Amniotic stem cell (primary cell): ENCODE measurements at places on chromosomes 3 and 15.
A peak's percentile ranks its signal among the peaks of the same experiment; 100 is the strongest.

- DNase-seq, result no peak
Measured at GRCh38 chr15:32701863-32702262, 15.9 kb upstream of the GREM1 start.

GRCh38 chr3:52433328-52433995 is 11.4 kb downstream of the SEMA3G start:
- no peak for DNase-seq

DNA sequence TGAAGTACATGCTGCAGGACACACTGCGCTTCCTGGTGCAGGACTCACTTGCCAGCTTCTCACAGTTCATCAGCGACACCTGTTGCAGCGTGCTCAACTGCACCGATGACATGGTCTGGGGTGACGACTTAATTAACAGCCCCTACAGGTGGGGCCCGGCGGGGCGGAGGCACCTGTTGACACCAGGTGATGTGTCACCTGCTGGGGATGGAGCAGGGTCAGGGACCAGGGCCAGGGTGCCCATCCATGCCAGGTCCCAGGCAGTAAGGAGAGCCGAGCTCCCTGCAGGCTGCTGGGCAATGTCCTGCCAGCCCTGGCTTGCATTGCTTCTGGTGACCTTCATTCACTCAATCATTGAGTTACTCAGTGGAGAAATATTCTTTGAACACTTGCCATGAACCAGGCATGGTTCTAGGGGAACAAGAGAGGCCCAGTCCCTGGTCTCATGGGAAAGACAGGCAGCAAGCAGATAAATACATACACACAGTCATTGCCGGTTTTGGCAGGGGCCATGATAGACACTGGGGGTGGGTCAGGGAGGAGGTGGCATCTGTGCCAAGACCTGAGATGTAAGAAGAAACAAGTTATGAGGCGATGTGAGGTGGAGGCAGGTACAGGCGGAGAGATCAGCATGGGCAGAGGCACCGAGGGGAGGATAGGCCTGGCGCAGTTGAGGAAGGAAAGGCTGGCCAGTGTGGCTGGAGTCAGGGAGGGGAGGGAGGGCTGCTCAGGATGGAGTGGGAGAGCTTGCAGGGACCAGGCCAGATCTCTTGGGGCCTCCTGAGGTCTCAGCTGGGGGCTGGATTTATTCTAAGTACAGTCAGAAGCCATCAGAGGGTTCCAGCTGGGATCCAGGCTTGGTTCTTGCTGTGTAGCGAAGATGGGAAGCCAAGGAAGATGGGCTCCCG is 30.8 kb downstream of the DNAH1 start:
- no peak for DNase-seq

DNA sequence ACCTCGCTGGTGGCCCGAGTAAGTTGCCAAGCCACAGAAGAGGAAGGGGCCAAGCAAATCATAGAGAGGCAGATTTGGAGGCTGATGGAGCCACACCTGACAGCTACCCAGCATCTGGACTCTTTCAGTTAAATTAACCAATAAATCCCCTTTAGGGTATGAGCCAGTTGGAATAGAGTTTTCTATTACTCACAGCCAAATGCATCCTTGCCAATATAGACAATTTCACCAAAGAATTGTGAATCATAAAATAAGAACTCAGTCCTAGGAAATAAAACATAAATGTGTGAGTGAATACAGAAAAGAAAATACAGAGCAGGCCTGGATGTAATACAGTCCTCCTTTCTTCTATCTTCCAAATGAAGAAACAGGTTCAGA is 161.6 kb upstream of the ANKRD28 start:
- DNase-seq, result peak; percentile 26

- no peak for DNase-seq
Measured at GRCh38 chr3:144429719-144430121, 458.1 kb downstream of the DIPK2A start.

- no peak for DNase-seq
Measured at GRCh38 chr3:17372362-17373210, 369.8 kb downstream of the TBC1D5 start.

DNA sequence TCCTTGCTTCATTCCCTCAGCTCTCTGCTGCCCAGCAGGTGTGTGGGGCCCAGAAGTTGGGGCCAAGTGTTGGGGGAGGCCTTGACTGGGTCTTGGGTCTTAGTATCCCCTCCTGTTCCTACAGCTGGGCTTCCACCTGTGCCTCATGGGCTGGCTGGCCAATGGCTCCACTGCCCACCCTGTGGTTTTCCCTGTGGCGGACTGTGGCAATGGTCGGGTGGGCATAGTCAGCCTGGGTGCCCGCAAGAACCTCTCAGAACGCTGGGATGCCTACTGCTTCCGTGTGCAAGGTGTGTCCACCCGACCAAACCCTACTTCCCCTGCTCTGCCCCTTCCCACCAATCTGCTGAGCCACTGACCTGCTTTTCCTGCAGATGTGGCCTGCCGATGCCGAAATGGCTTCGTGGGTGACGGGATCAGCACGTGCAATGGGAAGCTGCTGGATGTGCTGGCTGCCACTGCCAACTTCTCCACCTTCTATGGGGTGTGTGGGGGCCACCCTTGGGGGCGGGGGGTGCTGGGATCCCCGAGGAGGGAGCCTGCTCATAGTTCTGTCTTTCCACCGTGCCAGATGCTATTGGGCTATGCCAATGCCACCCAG is 10.9 kb downstream of the NT5DC2 start:
- no peak for DNase-seq

GRCh38 chr3:137642831-137643230 is 121.3 kb upstream of the SOX14 start:
- no peak for DNase-seq

DNA sequence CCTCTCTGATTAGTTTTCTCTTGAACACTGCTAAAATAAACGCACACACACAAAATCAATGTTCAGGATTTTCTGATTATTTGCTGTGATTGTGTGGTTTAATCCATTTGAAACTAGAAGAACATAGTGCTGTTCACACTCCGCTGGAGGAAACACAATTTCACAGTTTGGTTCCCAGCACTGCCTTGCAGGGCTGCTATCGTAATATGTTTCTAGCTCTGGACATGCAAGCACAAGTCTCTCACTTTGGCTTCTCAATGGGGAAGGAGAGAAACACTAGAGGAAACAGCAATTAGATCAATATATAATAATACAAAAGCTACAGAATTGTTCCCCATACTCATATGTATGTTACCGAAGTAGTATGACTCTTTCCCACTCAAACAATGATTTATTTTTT is 299.5 kb downstream of the NSUN3 start:
- DNase-seq, result no peak

DNA sequence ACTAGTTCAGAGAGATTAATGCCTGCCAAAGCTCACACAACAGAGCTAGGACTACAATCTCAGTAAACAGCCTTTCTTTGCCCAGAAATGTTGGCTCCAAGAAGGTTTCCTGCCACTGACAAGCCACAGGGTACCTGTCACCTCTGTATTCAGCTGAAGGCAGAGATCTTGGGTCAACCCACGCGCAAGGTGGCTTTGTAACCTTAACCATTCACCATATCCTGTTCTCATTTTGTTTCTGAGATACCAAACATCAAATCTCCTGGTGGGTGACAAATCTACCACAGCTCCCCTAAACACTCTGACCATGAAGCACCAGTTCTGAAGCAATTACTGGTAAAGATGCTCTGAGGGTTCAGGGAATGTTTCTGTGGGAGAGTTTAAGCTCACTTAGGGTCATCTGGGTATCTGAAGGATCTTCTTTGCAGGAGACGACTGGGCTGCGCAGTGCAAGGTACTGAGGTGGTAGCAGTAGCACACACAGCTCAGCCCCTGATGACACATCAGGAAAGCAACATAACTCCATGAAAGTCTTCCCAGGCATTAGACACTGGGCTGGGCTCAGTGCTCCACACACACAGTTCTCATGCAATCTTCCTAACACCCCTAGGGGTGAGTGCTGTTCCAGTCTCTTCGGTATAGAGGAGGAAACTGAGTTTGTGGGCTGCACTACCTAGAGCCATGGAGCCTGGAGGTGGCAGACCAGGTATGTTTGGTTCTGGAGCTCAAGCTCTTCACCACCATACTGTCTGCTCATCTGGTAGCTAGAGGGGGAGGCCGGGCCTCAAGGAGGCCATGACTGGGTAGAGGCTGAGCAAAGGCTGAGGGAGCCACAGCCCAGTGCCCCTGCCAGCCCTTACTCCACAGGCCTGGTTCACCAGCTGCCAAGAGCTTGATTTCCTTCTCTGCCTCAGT is 7.7 kb downstream of the CXCR6 start:
- no peak for DNase-seq

GRCh38 chr3:169269005-169269404 is 394.5 kb downstream of the MECOM start:
- DNase-seq, result no peak

DNA sequence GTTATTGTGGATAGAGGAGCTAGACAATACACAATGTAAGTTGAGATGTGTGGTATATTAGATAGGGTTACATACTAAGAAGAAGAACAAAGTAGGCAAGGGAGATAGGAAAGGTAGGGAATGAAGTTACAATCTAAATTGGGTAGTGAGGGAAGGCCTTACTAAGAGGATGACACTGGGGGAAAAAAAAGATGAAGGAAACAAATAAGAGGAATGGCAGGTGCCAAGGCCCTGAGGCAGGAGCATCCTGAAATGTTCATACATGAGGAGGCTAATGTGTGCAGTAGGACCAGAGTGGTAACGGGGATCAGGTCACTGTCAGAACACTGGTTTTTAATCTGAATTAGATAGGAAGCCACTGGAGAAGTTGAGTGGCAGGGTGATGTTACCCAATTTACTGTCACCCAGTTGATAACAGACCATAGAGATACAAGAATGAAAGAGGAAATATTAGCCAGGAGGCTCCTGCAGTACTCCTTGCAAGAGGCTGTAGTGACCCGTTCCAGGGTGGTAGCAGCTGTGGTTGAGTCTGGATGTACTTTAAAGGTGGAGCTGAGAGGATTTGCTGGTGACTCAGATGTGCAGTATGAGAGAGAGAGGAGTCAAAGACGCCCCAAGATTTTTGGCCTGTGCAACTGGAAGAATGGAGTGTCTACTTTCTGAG is 14.4 kb downstream of the RTP1 start:
- no peak for DNase-seq

- no peak for DNase-seq
Measured at GRCh38 chr3:73536952-73537351, 87.8 kb downstream of the PDZRN3 start.

GRCh38 chr3:175932586-175932985 is 1073.5 kb downstream of the NAALADL2 start:
- no peak for DNase-seq

- DNase-seq, result no peak
Measured at GRCh38 chr3:112019716-112020115, 14.8 kb upstream of the TMPRSS7 start.

GRCh38 chr3:100833483-100833882 is 124.2 kb downstream of the TFG start:
- no peak for DNase-seq

DNA sequence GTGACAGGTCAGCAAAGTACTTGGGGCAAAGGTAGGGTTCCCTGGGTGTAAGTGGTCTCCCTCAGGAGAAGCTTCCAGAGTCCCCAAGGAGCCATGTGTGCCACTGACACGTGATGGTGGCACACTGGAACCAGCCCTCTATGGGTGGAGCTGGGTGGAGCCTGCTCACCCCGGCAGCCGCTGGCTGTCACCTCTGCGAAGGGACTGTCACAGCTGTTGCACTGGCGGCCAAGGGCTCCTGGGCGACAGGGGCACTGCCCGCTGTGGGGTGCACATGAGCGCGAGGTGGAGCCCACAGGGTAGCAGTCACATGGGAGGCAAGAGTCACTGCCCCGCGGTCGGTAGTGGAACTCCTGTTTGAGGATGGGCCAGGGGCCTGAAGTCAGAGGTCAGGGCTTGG is 12.0 kb downstream of the CELSR3 start:
- DNase-seq, result no peak

DNA sequence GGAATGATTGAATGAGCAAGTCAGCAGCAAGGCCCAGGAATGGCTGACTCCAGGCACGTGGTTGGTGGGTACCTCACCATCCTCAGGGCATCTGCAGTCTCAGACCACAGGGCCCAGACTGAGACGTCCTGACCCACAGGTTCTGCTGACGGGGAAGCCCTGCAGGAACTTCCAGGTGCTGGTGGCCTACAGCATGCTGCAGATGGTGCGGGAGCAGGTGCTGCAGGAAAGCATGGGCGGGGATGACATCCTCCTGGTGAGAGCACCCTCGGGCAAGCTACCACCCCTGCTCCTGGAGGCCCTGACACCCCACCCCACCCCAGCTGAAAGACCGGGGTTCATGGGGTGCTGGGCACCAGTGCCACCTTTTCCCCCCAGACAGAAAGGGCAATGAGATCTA is 14.1 kb downstream of the TBC1D21 start:
- DNase-seq, result no peak

DNA sequence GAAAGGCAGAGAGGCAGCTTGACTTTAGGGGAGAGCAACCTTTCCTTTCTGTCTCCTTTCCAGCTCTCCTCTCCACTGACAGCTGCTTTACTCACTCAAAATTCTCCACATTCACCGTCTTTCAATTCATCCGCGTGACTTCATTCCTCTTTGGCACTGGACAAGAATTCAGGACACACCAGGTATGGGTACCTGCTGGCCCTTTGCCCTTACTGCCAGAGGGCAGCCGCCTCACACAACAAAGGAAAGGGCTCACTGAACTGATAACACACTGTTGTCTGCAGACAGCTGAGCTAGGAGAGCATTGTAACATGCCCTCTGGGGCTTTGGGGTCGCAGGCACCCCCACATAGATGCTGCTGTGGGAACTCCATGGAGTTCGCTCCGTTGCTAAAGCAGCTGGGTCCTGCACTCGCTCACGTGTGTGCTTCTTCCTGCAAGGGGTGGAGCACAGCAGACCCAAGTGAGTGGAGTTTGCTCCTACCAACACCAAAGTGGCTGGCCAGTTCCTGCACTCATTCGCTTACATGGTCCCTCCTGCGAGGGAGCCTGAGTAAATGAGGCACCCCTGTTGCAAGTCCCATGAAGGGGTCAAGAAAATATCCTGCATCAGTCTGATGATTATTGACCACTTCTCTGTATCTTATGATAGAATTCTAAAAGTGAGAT is 79.0 kb upstream of the SGO1 start:
- DNase-seq, result no peak

DNA sequence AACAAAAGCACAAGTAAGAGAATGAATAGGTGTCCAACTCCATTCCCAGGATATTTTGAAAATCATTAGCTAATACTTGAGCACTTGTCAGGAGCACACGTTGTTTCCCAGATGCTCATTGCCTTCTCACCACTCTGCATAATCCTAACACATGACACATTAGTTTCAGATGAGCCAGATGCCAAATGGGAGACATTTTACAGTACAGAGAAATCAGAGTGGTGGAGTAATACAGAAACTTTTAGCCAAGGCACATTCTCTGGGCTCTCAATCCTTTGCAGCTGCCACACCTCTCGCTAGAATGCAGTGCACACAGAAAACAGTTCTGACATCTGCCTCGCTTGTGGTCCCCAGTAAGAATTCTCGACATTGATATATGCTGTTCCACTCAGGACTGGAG is 76.6 kb downstream of the P3H2 start:
- no peak for DNase-seq

- DNase-seq, result no peak
Measured at GRCh38 chr15:51097553-51098330, 3.0 kb upstream of the TNFAIP8L3 start.

GRCh38 chr15:64865126-64865997 is 23.6 kb downstream of the PLEKHO2 start:
- DNase-seq, result no peak
